ENCODE measurements at places on chromosomes 1 and 21.

- DNase-seq, result no peak
These were observed 102.9 kb downstream of the FASLG start for GRCh38 chr1:172761581-172762486.

- DNase-seq, result no peak
These were observed 18.8 kb upstream of the ACTRT2 start for GRCh38 chr1:3002349-3003038.

DNA sequence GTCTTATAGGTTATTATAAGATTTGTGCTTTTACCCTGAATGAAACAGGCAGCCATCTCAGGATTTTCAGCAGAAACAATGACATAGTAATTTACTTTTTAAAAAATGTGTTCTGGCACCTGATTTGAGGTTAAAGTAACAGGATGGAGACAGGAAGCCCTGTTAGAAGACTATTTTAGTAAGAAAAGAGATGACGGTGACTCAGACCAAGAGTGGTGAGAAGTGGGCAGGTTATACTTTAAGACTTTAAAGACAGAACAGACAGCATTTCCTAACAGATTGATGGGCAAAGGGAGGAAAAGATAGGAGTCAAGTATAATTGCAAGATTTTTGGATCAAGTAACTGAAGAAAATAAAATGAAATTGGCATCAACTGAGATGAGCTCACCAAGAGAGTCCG lies 436.8 kb upstream of the NR5A2 start:
- no peak for DNase-seq

GRCh38 chr1:2115008-2115641 lies 64.9 kb downstream of the PRKCZ start:
- no peak for DNase-seq

DNA sequence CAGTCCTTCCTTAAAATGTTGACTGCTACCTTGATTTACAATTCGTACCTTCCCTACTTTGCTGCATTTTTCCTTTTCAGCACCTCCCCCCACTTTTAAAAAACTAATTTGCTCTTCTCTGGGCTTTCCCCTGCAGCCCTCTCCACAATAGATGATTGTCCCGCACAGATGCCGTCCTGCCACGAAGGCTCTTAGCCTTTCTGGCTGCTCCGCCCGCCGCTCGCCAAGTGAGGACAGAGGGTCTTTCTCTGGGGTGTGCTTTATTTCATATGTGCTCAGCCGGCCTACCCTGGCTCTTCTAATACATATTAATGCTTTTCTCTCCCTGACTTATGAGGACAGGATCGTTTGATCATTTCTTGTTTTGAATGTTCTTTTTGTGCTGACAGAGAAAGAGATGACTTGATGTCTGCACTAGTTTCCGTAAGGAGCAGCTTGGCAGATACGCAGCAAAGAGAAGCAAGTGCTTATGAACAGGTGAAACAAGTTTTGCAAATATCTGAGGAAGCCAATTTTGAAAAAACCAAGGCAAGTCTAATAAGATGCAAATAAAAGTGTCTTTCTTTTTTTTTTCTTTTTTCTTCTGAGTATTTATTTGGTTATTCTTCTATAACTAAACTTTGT lies 60.6 kb downstream of the SDCCAG8 start:
- no peak for DNase-seq

Measured in suppressor macrophage treated with lipopolysaccharide for 4 hours (primary cell).